Epithelial cell of prostate (primary cell): ENCODE measurements at places on chromosomes 6 and 20.
A peak's percentile ranks its signal among the peaks of the same experiment; 100 is the strongest.

DNA sequence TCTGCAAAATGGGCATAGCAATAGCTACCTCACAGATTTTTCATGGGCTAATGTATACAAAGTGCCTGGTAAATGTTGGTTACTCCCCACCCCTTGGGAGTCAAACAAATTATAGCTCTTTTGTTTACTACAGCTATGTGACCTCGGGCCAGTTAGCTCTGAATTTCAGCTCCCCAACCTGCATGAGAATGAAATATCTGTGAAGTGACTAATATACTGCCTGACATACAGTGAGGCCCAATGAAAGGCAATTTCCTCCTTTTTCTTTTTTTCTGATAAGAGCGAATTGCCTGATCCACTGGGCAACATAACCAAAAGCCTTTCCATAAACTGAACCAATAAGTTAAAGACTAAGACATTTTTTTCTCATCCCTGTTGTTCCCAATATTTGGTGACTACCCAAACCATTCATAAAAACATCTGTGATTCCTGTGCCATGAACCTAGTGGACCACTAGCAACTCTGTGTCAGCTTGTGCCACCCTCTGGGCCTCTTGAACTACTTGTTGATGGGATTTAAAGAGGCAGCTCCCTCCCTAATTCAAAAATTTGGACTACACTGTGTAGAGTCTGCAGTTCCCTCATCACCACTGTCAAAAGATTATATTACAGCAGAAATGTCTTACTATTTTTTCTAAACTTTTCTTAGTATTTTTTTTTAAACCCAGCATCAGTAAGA is 91.9 kb upstream of the TMEM30A start:
- no peak for DNase-seq

DNA sequence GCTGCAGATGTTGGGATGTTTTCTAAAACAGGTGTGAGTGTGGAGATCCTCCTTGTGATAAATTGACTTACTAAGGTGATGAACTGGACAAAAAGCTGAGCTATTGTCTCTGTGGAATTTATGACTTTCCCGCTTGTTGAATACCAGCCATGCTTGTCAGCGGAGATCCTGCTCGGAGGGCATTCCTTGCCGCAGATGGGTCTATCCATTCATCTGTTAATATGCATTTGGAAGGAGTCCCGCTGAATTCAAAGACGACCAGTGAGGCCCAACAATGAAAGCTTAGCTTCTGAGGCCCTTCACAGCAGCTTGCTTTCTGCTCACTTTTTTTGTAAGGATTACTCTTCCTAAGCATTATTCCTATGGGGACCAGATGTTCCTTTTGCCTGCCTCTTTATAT is 124.9 kb downstream of the TIAM2 start:
- no peak for DNase-seq

GRCh38 chr6:139666284-139666683 is 291.8 kb upstream of the CITED2 start:
- DNase-seq = no peak

- DNase-seq = no peak
Measured at GRCh38 chr6:849075-849506, 156.2 kb upstream of the EXOC2 start.

GRCh38 chr6:96853083-96853482 is 15.8 kb upstream of the GPR63 start:
- DNase-seq = no peak

- no peak for DNase-seq
Measured at GRCh38 chr6:133837801-133838349, 51.0 kb upstream of the TCF21 start.

DNA sequence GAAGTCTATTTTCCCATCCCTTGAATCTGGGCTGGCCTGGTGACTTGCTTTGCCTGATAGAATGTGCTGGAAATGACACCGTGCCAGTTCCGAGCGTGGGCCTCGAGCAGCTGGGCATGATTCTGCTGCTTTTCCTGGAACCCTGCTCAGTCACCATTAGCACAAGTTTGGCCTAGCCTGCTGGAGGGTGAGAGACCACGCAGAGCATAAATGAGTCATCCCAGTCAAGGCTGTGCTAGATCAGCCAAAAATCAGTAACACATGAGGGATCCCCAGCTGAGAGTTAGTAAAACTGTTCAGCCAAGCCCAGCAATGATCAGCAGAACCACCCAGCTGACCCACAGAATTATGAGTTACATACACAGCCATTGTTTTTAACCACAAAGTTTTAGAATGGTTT is 74.8 kb upstream of the TOP1 start:
- no peak for DNase-seq

GRCh38 chr6:87623248-87623647 is 33.3 kb downstream of the ORC3 start:
- peak; percentile 6 for DNase-seq

- DNase-seq = no peak
Measured at GRCh38 chr6:20058912-20059311, 153.4 kb downstream of the MBOAT1 start.

DNA sequence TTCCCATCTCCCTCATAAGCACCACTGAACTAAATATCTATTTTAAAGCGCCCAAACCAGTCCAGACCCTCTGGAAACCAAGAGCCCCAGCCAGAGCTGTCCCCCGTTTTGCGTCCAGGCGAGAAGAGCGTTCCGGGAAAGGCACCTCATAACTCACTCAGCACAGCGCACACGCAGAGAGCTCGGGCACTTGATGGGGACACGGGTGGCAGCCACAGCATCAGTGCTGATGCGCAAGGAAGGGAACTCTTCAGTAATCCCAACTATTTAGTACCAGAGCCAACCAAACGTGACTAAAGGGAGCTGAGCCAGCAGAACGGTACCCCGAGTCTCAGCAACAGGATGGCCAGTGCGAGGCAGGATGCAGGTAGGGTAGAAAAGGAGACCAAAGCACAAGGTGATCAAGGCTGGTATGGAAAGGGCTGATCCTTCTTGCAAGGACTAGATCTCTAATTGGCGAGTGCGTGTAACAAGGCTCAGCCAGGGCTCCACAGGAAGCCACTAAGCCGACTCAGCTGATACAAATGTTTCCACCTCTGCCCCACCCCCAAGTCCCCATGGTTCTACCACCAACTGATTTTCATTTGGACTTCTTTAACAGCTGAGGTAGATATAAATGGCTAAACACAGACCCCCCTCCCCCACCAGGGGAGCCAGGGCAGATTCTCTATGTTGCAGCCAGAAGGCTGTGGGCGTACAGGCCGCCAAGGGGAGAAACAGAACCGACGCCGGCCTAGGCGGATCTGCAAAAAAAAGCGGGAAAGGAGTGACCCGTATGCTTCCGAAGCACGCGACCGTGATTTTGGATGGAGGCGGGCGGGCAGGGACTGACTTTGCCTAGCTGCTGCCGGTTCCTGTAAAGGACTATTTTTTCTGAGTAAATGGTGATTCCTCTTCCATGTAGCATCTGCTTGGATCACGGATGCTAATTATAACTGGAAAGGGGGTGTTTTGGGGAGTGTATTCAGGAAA is 183.5 kb upstream of the COL21A1 start:
- DNase-seq = no peak

DNA sequence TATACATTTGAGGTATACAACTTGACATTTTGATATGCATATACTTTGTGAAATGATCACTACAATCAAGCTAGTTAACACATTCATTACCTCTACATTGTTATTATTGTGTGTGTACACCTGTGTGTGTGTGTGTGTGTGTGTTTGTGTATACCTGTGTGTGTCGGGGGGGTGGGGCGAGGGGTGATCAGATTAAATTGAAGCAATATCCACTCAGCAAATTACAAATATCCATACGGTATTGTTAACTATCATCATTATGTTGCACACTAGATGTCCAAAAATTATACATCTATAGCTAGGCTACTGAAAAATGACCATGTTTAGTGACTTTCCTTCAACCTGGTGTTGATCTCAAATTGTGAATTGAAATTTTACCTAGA is 1.8 kb downstream of the RHAG start:
- no peak for DNase-seq

- no peak for DNase-seq
Measured at GRCh38 chr6:16129623-16130401, 926 bp downstream of the MYLIP start.

DNA sequence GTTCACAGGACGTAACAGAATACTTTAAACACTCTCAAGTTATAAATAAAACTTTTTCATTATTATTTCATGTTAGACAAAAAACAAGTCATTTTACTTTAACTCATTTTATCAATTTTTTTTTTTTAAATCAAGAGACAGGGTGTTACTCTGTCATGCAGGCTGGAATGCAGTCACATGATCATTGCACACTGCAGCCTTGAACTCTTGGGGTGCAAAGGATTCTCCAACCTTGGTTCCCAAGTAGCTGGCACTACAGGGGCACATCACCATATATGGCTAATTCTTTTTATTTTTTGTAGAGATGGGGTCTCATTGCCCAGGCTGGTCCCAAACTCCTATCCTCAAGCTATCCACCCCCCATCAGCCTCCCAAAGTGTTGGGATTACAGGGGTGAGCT is 14.2 kb downstream of the PLN start:
- no peak for DNase-seq
